RCC 7860 (cell line): ENCODE measurements at places on chromosomes 6 and 20.

DNA sequence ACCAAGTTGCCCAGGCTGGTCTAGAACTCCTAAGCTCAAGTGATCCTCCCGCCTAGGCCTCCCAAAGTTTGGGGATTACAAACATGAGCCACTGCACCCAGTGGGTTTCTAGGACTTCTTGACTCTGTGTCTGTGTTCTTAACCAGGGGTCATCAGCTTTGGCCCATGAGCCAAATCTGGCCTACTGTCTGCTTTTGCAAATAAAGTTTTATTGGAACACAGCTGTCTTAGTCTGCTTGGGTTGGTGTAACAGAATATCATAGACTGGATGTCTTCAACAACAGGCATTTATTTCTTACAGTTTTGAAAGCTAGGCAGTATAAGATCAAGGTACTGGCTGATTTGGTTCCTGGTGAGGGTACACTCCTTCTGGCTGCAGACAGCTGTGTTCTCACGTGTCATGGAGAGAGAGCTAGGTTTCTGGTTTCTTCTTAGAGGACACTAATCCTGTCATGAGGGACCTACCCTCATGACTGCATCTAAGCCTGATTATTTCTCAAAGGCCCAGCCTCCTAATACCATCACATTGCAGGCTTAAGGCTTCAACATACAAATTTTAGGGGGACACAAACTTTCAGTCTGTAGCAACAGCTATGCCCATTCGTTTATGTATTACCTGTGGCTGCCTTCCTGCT, 23.3 kb downstream of the ARFGEF2 start:
- DNase-seq: no peak

DNA sequence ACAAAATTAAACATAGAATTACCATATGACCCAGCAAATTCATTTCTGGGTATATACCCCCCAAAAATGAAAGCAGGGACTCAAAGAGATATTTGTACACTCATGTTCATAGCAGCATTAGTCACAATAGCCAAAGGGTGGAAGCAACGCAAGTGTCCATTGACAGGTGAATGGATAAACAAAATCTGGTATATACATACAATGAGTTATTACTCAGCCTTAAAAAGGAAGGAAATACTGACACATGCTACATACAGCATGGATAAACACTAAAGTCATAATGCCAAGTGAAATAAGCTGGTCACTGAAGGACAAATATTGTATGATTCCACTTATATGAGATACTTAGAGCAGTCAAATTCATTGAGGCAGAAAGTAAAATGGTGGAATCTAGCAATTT, 5.3 kb upstream of the STX11 start:
- no peak for DNase-seq

GRCh38 chr6:164693944-164694343, 615.5 kb downstream of the C6orf118 start:
- no peak for DNase-seq

DNA sequence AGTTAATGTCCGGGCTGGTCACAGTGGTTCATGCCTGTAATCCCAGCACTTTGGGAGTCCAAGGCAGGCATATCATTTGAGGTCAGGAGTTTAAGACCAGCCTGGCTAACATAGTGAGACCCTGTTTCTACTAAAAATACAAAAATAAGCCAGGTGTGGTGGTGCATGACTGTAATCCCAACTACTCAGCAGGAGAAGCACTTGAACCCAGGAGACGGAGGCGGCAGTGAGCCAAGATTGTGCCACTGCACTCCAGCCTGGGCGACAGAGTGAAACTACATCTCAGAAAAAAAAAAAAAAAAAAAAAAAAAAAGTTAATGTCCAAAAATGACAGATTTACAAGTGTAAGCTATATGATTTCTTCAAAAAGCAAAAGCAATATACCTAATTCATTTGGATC, 124.9 kb downstream of the CCDC170 start:
- no peak for DNase-seq

DNA sequence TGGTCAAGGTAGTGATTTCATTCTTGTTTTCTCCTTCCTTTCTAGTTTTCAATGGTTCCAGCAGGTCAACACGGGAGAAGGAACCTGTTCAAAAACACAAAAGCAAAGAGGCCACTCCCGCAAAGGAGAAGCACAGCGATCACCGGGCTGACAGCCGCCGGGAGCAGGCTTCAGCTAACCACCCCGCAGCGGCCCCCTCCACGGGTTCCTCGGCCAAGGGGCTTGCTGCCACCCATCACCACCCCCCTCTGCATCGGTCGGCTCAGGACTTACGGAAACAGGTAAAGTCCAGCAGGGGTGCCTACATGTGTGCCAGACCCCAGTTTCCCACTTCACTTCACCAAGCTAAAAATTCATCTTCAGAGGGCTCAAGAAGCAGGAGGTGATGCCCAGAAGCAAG, 175.6 kb downstream of the DTNBP1 start:
- no peak for DNase-seq

- DNase-seq: no peak
Observed at GRCh38 chr20:29086938-29087337, 2170.5 kb upstream of the DEFB115 start.

DNA sequence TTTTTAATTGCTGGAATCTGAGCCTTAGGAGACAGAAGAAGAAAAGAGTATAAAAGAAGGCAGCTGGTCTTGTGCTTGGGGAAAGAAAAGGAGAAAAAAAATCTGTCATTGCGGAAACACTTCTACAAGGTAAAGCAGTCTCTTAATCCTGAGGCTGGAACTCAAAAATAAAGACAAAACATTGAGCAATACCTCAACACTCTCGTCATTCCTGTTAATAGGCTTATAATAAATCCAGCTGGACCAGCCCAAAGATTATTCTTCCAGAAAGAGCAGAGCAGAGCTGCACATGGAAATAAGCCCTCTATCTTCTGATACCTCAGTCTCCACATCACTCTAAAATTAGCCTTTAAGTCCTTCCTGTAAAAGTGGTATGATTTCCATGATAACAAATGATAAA, 62.0 kb upstream of the HIVEP1 start:
- DNase-seq: no peak

- DNase-seq: no peak
Observed at GRCh38 chr20:24543168-24543567, 73.7 kb downstream of the SYNDIG1 start.

DNA sequence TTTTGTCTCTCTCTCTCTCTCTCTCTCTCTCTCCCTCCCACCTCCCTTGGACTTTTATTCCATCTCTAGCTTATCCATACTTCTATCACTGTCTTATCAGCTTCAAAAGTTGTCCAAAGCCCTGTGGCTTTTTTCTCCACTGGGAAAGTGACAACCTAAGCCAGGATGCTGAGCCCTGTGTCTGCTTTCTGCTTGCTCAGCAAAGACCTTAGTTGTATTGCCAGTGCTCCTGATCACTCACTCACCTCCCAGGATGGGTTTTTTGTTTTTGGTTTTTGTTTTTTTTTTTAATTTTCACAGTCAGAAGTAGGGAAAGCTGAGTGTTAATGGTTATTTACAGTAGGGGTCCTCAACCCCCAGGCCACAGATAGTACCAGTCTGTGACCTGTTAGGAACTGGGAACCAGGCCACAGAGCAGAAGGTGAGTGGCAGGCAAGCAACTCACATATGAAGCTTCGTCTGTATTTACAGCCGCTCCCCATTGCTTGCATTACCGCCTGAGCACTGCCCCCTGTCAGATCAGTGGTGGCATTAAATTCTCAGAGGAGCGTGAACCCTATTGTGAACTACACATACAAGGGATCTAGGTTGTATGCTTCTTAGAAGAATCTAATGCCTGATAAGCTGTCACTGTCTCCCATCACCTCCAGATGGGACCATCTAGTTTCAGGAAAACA, 125.0 kb upstream of the ID4 start:
- no peak for DNase-seq

GRCh38 chr6:3415082-3415453, 41.8 kb downstream of the SLC22A23 start:
- no peak for DNase-seq

DNA sequence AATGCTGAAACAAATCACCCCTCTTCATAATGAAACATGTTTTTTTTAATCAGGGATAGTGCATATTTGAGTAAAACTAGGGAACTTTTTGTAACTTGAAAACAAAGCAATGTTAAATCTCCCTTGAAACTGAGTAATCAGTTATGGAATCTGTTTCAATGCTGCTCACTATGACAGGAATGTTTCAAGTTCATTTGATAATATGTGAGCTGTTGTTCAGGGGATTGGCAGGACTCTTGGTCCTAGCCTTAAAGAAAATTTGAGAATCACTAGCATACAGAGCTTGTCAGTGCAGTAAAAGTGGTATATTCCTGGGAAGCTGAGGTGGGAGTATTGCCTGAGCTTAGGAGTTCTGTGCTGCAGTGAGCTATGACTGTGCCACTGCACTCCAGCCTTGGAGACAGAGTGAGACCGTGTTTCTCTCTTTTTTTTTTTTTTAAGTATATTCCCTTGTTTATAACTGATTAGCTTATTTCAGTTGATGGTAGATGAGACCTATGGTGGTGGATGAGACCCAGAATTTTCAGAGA, 21.6 kb upstream of the CALHM6 start:
- no peak for DNase-seq

DNA sequence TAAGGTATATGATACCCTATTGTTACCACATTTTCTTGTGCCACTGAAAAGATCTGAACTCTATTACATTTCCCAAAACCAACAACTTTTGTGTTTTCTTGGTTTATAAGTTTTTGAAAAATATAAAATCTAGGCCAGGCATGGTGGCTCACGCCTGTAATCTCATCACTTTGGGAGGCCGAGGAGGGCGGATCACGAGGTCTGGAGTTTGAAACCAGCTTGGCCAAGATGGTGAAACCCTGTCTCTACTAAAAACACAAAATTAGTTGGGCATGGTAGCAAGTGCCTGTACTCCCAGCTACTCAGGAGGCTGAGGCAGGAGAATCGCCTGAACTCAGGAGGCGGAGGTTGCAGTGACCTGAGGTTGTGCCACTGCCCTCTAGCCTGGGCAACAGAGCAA, 34.3 kb downstream of the SAMHD1 start:
- DNase-seq: no peak

- DNase-seq: no peak
Observed at GRCh38 chr6:56088641-56089040, 158.7 kb downstream of the COL21A1 start.

DNA sequence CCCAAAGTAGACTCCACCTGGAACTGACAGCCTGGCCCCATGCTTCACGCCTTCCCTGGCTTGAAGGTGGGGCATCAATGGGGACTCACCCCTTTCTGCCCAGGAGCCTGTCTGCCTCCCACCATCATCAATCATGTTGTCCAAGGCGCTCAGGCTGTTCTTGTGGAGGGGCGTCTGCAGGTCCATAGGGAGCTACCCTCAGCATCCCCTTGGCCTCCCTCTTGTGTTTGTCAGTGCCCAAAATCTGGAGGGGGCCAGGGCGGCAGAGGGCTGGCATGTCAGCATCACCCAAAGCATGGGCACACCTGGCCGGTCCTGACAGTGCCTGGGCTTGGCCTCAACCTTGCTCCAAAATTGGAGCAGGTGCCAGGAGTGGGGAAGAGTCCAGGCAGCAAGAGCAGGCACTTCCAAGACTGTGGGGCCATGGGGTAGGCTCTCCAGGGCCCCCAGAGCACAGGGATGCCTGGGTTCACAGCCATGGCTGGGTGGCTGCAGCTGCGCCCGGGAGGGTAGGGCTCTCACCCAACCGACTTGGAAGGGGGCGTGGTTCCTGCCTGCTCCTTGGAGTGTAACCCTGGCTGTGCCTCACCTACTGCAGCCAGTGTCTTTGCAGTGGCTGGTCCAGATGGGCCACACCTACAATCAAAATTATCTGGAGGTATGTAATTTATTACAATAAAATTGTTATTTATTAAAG, 903.4 kb downstream of the EYS start:
- DNase-seq: no peak

DNA sequence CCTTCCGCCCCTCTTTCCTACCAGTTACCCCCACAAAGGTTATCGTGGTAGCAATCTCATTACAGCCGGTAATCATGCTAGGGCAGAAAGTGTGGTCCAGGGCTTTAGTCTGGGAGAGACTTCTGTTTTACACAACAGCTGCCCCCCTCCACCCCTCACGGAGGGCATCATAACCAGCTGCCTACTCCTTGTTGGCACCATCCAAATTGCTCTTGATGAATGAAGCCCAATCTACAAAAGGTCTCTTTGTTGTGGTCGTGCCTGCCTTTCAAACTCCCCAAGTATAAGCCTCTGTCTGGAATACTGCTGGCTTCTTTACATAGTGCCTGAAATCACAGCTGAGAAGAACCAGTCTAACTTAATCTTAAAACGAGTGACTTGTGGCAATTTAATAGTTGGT, 157.9 kb downstream of the INSM1 start:
- DNase-seq: no peak

DNA sequence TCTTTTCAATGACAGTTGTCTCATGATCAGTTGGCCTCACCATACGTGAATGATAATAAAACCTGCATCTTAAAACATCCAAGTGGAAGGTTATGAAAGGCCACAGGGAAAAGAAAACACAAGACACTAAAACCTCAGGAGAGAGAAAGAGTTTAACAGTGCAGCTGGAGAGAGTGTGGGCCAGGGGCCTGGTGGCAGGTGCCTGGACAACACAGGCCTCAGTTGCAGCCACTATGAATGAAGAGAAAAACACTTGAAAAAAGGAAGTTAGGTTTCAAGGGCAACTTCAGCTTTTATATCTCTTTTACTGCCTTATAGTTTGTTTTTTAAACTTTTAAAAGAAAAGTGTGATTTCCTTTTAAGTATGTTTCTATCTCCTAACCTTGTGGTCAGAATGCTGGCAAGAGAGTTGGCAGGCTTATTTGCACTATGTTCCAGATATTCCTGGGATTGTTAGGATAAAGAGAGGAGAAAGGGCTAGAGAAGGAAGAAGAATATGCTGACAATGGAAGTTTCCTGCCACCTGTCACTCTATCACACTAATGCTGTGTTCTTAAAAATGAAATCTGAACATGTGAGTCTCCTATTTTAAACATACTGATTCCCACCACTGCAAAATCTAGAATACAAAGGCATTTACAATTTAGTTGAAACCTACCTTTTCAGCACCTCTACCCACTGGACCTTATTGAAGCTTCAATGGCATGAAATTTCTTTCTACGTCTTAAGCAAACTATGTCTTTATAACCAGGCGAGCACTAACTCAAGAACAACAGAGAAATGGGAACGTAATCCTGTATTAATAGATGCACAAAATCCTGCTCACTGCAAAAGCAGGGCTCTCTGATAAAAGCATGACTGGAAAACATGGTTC, 222.4 kb downstream of the CD83 start:
- DNase-seq: no peak

GRCh38 chr20:46269372-46269771, 38.9 kb downstream of the CDH22 start:
- DNase-seq: no peak

DNA sequence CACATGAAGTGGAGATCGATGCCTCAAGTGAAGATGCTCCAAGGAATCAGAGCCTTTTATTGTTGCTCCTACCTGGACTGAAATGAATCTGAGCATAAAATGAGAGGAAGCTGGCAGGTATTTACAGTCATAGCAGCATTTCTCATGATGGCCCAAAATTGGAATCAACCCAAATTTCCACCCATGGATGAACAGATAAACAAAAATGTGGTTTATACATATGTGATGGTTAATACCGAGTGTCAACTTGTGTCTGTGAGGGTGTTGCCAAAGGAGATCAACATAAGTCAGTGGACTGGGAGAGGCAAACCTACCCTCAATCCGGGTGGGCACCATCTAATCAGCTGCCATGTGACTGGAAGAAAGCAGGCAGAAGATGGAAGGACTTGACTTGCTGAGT, 178.2 kb downstream of the PTPRT start:
- no peak for DNase-seq

GRCh38 chr6:144741659-144742058, 456.5 kb downstream of the UTRN start:
- no peak for DNase-seq
